HepG2 (cell line): ENCODE measurements at places on chromosomes 11 and 22.

DNA sequence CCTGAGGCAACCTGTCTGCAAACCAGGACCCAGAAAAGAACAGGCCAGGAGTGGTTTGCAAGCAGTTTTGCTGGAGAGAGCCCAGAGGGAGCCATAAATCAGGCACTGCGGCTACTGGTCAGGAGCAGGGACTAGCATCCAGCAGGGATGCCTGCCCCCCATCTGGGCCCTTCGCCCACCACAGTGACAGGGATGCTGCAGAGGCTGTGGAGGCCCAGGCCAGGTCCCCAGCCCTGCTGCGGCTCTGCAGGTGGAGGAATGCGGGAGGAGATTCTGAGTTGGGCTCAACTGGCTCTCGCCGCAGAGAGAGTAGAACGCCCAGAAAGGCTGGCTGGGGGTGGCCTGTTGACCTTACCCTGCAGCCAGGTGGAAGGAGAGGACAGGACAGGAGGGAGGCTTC, 16.4 kb upstream of the NEFH start:
- DNase-seq, result no peak

GRCh38 chr11:9765320-9766101, 101.6 kb downstream of the SWAP70 start:
- peak; percentile 92 for DNase-seq

- DNase-seq, result no peak
Observed at GRCh38 chr11:76620489-76620888, 50.1 kb downstream of the LRRC32 start.

DNA sequence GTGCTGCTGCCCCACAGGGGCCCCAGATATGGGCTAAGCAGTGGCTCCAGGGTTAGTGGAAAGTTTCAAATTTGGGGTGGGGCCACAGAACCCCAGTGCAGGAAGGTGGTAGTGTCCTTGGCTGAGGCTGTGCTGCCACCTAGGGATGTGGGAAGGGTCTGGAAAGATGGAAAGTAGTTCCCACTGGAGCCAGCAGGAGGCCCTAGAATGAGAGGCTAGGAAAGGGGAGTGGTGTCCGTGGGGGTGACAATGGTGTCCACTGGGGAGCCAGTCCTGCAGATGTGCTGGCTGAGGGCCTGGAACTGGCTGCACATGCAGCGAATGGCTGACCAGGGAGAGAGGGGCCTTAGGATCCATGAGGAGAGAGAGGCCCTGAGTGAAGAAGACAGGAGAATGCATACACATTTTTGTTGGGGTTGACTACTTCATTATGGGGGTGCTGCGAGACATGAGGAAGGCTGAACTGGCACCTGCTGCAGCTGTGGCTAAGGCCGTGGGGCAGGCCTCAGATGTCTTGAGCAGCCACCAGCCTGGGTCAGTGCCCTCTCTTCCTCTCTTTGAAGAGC, 21.1 kb downstream of the RFPL3 start:
- DNase-seq, result peak; percentile 51

GRCh38 chr11:16338393-16338792, 18.0 kb downstream of the SOX6 start:
- DNase-seq, result no peak

DNA sequence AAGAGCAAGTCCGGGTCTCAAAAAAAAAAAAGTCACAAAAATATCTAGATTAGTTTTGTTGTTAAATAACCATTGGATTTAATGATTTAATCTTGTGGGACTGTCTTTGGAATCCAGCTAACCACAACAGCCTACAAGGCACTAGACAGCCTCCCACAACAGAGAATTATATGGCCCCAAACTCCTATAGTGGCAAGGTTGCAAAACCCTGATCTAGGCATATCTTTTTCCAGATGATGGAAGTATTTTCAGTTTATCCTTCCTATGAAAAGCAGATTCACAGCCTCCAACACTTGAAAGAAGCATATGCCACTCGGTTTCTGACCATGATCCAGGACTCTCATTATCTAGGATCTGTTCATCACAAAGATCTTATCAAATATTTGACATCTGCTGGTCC, 5.4 kb upstream of the C11orf87 start:
- DNase-seq, result no peak

GRCh38 chr22:36252754-36253522, at the start of gene APOL1:
APOL1 (plus strand) TSS chr22:36253133; CDS start chr22:36254956, 1,823 bp downstream.
- peak; percentile 63 for DNase-seq

GRCh38 chr11:2913776-2914175, 15.4 kb downstream of the PHLDA2 start:
- DNase-seq, result no peak

DNA sequence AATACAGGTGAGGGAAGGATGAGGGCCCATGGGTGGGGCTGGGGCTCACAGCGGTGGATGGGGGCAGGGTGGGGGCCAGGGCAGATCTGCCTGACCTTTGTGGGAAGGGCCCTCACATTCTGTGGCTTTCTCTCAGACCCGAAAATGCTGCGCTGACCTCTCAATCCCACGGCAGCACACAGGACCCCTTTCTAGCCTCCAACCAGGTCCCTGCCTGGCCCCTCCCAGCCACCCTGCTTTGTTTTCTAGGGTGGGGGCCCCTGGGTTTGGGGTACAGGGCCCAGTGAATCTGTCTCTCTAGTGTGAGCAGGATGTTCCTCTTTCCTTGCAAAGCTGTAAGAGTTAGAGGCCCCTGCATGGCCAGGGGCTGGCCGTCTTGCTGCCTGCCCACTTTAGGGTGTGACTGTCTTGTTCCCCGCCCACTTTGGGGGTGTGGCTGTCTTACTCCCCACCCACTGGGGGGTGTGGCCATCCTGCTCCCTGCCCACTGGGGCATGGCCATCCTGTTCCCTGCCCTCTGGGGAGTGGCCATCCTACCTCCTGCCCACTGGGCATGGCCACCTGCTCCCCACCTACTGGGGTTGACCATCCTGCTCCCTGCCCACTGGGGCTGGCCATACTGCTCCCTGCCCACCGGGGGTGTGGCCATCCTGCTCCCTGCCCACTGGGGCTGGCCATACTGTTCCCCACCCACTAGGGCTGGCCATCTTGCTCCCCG, 11.5 kb downstream of the PARVG start:
- DNase-seq, result no peak

GRCh38 chr22:27452922-27453321, 348.6 kb downstream of the MN1 start:
- DNase-seq, result no peak

DNA sequence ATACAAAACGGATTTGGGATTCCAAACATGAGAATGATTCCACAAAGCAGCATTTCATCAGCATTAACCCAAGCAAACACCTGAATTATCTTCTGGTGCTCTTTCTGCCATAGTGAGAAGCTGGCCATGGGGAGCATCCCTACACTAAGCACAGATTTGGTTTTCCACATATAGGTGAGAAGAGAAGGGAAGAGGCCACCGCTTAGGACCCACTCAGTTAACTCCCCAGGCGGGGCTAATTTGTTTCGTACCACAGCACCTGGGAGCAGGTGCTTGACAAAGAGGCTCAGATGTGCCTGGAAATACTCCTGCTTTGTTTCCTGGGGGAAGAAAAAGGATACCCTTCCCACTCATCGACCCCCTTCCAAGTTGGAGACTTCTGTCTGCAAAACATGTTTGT, 64.2 kb downstream of the RAB30 start:
- DNase-seq, result no peak

DNA sequence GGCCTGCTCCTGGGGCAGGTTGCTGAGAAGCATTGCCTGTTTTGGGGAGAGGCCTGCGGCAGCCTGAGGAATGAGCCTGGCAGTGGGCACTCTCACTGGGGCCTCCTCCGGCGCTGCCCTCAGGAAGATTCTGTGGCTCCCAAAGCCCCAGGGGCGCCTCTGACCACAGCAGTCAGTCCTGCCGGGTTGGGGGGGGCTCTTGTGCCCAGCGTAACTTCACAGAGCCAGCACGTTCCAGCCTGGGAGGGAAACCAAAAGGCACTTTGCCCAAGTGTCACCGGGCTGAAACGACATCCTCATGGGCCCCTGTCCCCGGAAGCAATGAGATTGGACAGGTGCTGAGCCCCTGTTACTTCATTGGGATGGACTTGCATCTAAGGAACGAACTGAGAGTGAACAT, 4.3 kb upstream of the LRP5 start:
- no peak for DNase-seq

DNA sequence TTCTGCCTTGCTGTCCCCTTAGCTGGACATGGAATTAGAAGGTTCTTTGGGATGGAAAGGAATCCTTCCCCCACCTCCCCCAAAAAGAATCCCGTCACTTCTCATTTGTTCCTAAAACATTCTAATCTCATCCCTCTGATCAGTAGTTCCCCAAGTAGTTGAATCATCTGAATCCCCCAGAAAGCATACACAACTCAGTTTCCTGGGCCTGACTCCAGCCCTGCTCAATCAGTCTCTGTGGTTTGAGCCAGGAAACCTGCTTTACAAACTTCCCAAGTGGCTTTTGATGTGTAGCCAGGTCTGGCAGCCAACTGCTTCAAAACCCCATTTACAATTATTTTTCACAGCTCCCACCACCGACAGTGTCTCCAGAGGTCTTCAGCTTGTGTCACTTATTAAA, 20.2 kb downstream of the C22orf31 start:
- DNase-seq, result no peak

DNA sequence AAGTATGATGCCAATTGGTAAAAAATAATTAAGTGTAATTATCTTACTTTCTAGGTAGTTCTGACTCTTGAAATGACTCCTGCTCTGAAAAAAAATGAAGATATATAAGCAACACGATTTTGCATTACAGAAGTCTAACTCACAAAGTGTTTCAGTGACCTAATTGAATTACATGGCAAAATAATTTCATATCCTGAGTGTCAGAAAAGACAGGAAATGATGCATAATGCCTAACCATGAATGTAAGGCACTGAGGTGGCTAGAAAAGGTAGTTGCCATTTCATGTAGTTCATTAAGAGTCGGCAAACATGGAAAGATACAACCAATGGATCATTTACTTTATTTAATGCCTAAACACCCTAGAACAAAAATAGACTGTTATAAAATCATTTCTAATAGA, 113.5 kb downstream of the GUCY1A2 start:
- no peak for DNase-seq

DNA sequence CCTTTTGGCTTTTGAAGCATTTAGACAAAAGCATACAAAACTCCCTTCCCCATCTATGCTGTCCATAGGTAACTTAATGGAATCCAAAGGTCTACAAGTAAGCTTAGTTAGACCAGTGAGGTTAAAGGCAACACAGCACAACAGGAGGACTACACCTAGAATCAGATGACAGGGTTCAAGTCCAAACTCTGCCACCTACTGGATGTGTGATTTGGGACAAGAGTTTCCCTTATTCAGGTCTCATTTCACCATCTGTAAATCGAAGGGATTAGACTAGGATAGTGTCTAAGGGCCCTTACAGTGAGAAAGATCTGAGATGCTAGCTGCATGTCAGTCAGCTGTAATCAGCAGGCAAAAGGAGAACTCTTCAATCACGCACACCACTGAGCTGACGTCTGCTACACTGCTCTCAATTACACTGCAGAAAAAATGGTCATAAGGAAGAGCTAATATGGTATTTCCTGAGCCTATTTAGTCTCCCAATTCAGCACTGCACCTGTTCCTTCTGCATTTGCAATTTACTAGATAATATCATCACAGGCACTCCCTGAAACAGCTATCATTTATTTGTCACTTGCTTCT, 82.2 kb downstream of the SERGEF start:
- no peak for DNase-seq

DNA sequence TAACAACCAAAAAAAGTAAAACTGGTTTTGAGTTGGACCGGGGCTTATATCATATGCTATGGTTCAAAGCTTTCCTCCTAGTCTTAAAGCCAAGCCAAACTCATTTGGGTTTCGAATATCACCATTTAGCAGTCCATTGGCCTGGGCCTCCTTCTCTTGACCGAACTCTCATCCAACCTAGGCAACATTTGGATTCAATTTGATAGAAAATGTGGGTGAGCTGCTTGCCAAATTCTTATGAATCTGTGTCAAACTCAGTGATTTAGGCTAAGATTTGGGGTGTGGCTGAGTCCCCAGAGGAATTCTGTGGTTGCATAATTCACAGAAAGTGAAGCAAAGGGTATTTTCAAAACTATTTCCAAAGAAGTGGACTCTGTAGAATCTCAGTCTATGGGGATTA, 83.7 kb downstream of the BLID start:
- DNase-seq, result no peak

GRCh38 chr11:31913985-31914384, 102.9 kb upstream of the PAX6 start:
- no peak for DNase-seq

GRCh38 chr11:64566042-64566914, 24.7 kb upstream of the SLC22A12 start:
- peak; percentile 99 for DNase-seq

- DNase-seq, result no peak
Observed at GRCh38 chr11:115927823-115928329, 423.7 kb upstream of the CADM1 start.

- no peak for DNase-seq
Observed at GRCh38 chr11:11022125-11022730, 164.4 kb upstream of the ZBED5 start.

DNA sequence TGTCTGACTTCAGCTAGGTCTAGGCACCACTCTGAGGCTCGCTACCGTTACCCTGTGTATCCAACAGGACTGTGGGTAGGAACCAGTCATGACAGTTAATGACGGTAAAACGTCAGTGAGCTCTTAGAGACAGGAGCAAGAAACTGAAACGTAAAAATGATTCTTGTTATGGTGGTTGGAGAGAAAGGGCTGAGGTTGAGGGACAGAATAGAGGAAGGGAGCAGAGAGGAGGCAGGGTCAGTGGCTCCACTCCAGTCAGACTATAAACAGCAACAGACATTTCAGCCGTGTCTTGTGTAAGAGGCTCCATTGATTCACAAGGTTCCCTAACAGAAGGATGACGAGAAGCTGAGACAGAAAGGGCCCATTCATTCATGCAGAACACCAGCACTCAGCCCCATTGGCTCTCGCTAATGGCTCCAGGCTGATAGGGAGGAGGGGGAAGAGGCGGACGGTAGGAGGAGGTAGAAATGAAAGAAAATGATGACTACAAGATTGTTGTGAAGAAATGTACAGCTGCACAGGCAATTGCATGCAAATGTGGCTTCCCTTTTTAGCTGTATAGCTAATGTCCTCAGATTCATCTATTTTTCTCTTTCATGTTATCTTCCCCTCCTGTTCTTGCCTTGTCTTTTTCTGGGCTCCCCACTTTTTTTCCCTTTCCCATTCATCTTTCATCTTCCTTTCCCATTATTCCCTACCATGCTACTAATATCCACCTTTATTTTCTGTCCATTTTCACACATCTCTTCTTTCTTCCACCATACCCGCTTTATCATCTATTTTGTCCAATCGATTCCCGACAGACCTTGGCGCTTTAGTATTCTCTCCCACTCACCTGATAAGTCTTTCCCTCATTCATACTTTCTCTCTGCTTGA, 34.3 kb downstream of the ETS1 start:
- DNase-seq, result no peak

DNA sequence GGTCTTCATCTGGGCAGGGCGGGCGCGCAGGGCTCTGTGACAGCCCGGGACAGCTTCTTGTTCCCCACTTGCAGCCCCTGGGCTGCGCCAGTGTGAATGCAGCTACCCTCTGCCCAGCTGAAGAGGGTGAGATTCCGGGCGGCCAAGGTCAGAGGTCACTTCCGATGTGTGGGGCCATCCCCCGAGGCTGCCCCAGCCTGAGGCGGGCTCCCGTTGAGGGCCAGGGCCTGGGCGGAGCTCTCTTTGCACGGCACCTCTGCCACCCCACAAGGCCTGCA, 23.9 kb downstream of the MOB2 start:
- DNase-seq, result no peak

GRCh38 chr22:20573833-20574615, 66.6 kb downstream of the MED15 start:
- no peak for DNase-seq
